ENCODE measurements at places on chromosomes 1 and 21.

DNA sequence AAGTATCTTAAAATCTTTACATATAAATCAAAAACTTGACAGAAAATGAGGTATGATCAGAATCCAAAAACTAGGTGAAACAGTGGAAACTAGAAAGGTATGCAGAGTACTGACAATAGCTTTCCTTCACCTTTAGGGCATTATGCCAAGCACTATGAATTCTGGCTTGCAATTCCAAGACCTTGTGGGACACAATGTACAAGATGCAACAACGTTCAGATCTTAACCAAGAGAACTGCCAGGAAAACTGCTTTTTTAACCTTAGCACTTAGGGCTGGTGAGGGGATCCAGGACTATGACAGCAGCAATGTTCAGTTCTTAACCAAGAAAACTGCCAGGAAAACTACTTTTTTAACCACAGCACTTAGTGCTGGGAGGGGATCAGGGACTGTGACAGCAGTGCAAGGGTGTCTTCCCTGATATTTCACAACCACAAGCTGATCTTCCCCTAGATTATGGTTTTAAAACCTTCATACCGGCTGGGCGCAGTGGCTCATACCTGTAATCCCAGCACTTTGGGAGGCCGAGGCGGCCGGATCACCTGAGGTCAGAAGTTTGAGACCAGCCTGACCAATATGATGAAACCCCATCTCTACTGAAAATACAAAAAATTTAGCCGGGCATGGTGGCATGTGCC, 22.3 kb downstream of the FOXJ3 start:
- DNase-seq, result no peak

DNA sequence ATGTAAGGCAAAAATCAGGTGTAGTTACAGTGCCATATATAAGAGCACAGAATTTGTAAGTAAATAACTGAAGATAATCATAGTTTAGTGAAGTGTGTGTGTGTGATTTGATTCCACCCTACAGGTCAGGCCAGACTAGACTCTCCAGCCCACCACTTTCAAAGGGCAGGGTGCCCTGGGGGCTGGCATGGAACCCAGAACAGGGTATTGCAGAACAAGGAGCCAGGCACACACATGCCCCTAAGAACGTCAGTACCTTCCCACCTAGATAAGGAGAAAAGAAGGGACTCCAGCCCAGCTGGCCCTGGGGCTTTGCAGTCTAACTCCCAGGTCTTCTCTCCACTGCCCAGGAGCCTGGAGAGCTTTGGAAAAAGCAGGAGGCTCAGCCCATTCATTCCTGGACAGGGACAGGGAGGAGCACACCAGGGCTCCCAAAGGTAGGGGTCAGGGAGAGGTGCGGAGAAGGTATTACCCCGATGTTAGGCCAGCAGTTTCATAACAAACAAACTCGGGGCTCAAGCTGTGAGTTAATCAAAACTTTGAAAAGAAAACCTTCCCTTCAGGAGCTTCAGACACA, 149.7 kb upstream of the VANGL1 start:
- DNase-seq, result no peak

GRCh38 chr1:199272628-199273086, 633.8 kb downstream of the PTPRC start:
- no peak for DNase-seq

DNA sequence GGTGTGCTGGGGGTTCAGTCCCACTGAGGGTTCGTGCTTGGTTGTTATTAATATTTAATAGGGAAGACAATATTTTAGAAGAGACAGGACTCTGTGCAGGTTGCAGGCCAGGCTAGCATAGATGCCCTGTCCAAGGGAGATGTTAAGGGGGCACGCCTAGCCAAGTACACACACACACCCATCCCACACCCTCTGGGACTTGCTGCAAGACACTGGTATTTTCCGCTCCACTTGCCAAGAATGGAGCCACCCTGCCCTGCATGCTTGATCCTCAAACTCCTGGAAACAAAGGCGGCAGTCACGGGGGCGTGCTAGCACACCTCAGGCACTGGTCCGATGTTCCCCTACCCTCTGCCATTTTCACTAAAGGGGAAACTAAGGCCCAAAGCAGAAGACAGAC, 99.1 kb downstream of the MRPL37 start:
- no peak for DNase-seq

GRCh38 chr1:169193191-169193850, 86.8 kb downstream of the ATP1B1 start:
- no peak for DNase-seq

GRCh38 chr1:227314014-227314848, 4.1 kb downstream of the CDC42BPA start:
- no peak for DNase-seq

DNA sequence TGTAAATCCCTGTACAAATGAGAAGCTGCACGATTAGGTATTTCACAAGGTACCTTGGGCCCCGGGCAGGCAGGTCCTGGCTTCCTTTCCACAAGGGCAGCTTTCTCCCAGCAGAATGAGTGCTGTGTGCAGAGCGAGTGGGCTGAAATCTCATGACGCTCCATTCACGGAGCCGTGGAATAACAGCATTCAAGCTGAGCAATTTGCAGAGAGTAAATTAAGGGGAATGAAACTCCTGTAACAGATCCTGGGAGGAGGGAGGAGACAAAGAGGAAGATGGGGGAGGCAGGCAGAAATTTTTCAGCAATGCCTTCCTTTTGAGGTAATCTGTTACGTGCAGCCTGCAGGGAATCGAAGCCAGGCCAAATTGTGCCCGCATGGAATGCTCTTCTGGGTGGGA, 239.9 kb downstream of the TNR start:
- no peak for DNase-seq

DNA sequence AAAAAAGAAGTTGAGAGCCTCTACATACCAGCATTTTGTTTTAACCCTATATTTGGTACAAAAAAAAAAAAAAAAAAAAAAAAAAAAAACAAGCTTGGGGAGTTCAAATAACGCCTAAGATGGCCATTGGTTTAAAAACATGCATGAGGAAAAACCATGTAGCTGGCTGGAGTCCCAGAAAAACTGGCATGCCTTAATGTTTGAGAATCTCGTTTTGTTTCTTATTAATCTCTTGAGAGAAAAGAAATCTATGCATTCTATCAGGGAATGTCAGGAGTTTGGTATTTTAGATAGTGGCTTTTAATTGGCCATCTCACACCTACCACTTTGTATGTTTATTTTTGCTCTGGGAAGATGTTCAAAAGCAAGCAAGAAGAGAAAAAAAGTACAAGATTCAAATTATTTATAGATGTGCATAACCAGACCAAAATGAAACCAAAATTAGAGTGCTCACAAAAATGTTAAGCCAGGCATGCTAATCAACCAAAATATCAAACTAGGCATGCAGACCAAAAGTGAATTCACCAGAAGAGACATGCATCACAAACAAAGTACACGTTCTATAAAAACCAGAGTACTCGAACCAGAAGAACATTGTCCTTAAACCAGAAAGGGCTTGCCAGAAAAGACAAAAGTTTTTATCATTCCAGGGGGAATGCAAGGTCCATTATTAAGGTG, 156.6 kb downstream of the AK5 start:
- no peak for DNase-seq

- no peak for DNase-seq
Observed at GRCh38 chr1:3614755-3615742, 3.7 kb upstream of the MEGF6 start.

- DNase-seq, result no peak
Observed at GRCh38 chr21:21159253-21159899, 161.2 kb downstream of the NCAM2 start.

DNA sequence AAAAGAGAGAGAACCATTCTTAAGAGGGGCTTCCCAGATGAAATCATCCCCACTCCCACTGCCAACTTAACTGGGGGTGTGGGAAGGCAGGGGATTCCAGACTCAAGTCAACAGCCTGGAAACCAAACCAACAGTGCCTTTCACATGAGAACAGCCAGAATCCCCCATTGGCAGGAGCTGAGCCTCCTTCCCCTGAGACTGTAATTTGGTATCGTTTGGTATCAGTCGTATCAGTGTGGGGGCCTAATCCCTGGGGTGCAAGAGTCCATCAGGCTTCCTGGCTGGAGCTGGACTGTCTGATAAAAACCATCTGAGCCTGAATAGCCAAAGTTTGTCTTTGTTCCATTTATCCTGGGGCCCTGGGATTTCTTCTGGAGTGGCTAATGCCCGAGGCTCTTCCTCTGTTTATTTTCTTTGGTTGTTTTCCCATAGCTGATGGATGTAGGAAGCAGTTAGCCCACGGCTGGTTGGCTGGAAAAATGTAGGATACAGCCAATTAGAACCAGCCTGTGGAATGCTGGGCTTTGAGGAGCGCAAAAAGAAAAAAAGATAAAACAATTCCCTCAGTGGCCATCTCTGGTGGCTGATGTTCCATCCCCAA, 84.6 kb downstream of the LAMC2 start:
- no peak for DNase-seq

DNA sequence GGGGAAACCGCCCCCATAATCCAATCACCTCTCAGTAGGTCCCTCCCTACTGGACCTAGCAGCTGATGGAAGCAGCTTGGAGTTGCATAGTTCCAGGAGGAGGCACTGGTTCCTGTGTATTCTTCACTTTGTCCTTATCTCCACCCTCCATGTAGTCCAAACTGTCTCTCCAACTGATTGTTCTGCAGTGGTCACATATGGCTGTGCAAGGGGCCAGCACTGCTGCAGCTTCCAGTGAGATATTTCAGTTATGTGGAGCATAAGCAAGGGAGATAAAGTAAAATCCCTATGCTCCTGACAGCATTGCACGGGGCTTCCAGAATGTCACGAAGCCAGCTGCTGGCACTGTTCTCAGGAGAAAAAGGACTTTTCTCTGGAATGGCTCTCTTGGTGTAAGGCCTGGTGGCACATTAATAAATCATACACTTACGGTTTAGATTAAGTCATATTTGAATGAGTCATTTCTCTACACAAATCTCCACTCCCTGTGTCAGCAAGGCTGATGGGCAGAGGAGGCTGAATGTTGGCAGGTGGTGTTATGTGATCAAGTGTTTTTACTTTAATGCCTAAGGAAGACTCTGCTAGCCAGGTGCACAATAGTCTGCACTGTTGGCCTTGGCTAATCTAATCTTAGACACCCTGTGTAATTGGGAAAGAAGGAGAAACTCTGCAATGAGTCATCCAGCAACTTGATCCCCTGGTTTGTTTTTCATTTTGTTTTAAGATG, 93.4 kb downstream of the KCNK1 start:
- DNase-seq, result no peak

- DNase-seq, result no peak
Observed at GRCh38 chr1:83516369-83516768, 482.6 kb downstream of the TTLL7 start.

DNA sequence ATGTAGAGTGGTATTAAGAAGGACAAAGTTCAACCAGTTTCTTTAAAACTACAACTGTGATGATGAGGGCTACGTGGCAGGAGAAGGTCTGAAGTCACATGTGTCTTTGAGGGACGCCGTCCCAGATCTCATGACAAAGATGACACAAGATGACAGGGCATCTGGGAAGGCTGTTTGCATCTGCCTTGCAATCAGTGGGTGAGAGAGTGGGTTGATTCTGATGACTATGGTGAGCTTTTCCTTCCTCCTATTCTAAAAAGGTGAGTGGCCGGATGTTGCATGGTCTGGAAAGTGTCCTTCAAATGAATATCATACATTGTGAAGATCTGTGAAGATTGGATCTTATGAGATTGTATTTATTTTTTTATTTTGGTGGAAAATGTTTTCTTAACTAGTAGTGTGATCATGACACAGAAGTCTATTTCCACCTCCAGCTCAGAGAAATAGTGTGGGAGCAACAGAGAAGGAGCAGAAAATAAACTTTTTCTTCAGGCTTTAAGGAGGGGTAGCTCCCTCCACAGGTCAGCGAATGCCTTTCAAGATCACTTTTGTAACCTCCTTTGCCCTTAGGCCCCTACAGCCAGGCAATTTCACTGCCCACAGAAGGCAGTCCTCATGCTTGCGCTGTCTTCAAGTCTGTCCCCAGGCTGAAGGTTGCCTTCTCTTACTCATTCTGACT, 76.0 kb upstream of the ATF3 start:
- DNase-seq, result no peak

DNA sequence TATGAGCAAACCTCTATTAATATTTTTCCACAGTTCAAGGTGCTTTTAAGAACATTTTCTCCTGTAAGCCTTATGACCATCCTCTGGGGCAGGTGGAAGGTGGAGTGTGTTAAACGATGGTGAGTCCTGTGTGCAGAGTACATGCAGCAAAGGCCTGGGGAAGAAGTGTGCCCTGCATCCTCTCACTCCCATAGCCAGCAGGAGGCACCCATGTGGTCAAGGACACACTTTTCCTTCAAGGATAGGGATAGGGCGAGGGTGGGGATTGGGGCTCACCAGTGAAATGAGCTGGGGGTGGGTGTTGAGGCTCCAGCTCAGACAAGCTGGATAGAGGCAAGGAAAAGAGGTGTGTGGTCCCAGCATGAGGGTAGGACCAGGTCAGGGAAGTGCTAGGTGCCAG, 120.8 kb upstream of the KCNE2 start:
- DNase-seq, result no peak

GRCh38 chr1:171590022-171590421, 32.0 kb upstream of the MYOCOS start:
- DNase-seq, result no peak

DNA sequence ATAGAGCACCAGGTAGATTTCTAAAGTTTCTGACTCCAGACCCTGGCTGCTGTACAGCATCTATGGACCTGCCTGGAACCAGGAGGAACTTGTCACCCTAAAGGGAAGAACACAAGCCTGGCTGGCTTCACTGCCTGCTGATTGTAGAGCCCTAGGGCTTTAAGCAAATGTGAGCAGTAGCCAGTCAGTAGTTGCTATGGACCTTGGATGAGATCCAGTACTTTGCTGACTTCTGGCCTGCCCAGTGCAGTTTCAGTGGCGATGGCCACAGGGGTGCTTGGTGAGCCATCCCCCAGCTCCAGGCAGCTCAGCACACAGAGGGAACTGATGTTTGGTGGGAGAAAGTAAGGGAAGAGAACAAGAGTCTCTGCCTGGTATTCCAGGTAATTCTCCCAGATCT, 68.4 kb downstream of the ATP6V1G3 start:
- no peak for DNase-seq

- no peak for DNase-seq
Observed at GRCh38 chr1:78483903-78484302, 6.9 kb upstream of the PTGFR start.

- DNase-seq, result no peak
Observed at GRCh38 chr1:63319046-63320021, 3.0 kb upstream of the FOXD3 start.

- DNase-seq, result no peak
Observed at GRCh38 chr1:70227439-70227838, 6.3 kb downstream of the SRSF11 start.

DNA sequence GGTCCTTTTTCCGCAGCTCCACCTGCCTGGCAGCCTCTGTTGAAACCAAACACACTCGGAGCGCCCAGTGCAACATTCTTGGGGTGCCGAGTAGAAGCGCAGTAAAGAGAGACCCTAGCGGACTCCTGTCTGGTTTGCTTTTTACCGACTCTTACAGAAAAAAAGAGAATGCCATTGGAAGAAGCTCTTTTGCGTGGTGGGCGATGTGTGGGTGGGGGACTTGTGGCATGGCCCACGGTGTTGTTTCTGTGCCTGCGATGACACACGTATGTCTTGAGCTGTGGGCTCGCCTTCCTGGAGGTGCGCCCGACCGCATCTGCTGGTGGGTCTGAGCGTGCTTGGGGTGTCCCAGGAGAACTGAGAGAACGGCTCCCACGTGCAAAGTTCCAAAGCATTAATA, 7.3 kb upstream of the BARHL2 start:
- no peak for DNase-seq

Measured in stimulated activated CD4-positive, alpha-beta T cell treated with anti-CD3 and anti-CD28 coated beads, Interleukin-15, amount 100 ng/mL, for 1 hour (primary cell).